ENCODE measurements at places on chromosomes 5 and 9.

- no peak for DNase-seq
These were observed 252.9 kb upstream of the SLC24A2 start for GRCh38 chr9:20041697-20042081.

DNA sequence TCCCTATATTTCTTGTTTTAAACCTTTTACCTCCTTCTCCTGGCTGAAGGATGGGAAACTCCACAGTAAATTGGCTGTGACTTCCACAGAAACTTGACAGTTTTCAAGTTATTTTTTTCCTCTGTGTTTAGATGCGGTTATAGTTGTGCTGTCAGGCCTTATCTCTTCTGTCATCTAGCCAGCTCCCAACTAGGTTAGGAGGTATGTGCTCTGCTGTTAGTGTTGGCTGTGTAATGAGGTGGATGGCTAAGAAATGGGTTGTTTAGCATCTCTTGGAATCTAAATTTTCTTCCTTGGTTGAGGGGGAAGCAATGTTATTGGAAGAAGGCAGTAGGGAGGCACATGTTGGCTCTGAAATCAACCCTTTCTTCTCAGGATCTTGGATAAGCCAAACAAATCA lies 149.9 kb upstream of the RUSC2 start:
- no peak for DNase-seq

GRCh38 chr9:120985819-120986222 lies 59.2 kb upstream of the TRAF1 start:
- DNase-seq: no peak

DNA sequence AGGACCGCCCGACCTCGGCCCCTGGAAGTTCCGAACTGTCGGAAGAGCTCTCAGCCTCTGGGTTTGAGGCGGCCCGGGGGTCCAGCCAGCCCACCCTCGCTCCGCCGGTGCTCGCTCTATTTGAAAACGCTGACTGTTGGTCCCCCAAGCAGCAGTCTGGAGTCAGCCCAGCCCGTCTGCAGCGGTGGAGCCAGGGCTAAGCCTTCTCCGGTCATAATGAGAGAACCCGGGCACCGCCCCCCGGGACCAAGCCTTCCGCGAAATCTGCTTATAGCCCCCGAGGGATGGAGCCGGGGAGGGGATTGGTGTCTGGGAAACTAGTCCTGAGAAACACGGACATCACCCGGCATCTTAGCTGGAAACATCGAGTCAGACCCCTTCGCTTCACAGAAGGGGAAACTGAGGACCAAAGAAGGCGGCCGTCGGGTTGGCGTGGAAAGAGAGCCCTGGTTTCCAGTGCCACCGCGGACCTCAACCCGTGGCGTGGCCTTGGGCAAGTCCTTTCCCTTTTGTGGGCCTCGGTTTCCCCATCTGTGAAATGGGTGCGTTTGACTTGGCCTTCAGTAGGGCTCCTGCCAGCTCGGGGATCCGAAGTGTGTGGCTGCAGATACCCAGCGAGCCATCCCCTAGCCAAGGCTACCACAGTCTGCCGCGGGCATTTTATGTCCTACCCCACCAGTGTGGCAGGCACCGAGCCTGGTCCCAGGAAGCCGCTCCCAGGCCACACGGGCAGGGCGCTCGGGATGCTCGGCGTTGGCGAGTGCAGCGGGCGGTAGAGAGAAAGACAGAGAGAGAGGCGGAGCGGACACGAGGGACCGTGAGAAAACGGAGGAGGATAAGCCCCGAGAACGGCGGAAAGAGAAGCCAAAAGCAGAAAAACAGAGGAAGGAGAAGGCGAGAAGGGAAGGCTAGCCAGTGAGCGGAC lies 857 bp downstream of the ADAM19 start:
- peak; percentile 31 for DNase-seq

GRCh38 chr9:7265181-7265580 lies 507.4 kb downstream of the KDM4C start:
- DNase-seq: no peak

- no peak for DNase-seq
These were observed 188.6 kb downstream of the CARTPT start for GRCh38 chr5:71907608-71908145.

GRCh38 chr5:98773214-98773463 lies 324 bp upstream of the RGMB start:
- DNase-seq: no peak

DNA sequence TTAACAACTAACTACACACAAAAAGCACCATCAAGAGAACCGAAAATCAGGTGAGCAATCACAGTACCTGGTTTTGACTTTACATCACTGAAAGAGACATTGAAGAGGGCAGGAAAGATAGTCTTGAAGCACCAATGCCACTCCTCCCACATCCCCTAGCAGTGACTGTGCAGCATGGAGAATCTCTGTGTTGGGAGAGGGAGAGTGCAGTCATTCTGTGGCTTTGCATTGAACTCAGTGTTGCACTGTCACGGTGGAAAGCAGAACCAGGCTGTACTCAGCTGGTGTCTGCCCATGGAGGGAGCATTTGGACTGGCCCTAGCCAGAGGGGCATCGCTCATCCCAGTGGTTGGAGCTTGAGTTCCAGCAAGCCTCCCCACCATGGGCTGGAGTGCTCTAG lies 40.4 kb downstream of the C5 start:
- no peak for DNase-seq

DNA sequence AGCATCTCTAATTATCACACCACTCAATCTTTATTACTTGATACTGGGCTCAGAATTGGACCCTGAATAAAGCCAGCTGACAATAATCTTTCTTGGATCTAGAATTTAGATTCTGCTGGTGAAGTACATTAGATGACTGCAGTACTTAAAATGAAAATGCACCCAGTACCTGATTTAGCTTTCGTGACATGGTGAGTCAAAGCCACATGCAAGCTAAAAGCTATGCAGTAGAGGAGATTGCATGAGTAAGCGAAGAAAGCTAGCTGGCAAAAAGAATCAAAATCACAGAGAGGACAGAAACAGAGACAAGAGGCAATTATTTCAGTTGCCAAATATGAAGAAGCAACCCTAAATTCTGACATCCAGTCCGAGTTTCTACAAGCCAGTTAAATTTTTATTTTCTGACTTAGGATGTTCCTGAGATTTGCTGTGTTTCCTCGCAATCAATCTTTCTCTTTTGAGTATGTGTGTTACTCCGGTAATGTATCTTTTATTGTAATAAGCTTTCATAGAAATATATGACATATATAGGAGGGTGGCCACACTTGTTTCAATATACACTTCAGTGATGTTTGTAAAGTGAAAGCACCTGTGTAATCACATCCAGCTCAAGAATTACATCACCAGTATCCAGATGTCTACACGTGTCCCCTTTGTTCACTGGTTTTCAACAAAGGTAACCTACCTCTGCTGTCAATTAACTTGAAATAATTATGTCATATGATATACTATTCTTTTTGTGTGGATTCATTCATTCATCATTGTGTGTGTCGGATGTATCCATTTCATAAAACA lies 101.7 kb downstream of the CDH18 start:
- DNase-seq: no peak

DNA sequence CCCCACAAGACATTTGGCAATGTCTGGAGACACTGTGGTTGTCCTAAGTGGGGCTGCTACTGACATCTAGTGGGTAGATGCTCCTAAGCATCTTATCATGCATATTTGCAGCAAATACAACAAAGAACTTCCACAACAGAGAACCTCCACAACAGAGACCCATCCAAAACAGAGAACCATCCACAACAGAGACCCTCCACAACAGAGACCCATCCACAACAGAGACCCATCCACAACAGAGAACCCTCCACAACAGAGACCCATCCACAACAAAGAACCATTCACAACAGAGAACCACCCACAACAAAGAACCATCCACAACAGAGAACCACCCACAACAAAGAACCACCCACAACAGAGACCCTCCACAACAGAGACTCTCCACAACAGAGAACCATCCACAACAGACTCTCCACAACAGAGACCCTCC lies 32.8 kb downstream of the ARPC5L start:
- no peak for DNase-seq

DNA sequence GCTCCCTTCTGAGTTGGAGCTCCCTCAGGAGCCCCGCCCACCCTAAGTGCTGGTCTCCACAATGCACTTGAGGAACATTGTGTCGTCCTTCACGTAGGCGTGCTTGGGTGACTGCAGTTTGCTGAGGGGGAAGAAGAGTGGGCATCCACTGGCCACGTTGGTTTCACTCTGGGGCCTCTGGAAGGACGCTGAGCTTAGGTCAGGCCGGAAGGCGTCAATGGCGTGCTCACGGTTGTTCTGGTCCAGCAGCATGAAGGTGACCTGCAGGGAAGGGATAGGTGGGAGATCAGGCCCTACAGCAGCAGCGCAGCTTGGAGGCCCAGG lies 21.7 kb downstream of the TRAF1 start:
- no peak for DNase-seq

DNA sequence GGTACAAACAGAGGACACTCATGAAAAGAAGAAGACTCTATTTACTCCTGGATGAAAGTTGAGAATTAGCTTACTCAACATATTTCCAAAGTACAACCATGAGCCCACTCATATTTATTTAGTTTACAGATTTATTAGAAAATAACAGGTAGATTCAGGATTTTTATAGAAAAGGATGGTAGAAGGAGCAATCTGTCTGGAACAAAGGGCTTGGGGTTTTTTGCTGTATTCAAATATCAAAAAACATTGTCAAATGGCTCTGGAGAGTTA lies 7.0 kb upstream of the ERAP2 start:
- no peak for DNase-seq
